ENCODE measurements at places on chromosomes 6 and 20. TPM values are rescaled to one million over a fixed set of nuclear protein-coding genes. Genes with fewer than 3 reads are reported as not detected.
A peak's percentile ranks its signal among the peaks of the same experiment; 100 is the strongest.

The GCNT2 gene
- polyA plus RNA-seq: 12.8 TPM

GRCh38 chr6:128500749-128501600 is 19.4 kb downstream of the PTPRK start:
- no peak overlapping the region for H3K4me3 ChIP-seq
- no peaks in the 10 kb centered on the region for H3K27me3 ChIP-seq
- H3K36me3 ChIP-seq: no peaks in the 10 kb centered on the region
- no peaks in the 10 kb centered on the region for H3K4me1 ChIP-seq
- H3K27ac ChIP-seq: no peak overlapping the region

DNA sequence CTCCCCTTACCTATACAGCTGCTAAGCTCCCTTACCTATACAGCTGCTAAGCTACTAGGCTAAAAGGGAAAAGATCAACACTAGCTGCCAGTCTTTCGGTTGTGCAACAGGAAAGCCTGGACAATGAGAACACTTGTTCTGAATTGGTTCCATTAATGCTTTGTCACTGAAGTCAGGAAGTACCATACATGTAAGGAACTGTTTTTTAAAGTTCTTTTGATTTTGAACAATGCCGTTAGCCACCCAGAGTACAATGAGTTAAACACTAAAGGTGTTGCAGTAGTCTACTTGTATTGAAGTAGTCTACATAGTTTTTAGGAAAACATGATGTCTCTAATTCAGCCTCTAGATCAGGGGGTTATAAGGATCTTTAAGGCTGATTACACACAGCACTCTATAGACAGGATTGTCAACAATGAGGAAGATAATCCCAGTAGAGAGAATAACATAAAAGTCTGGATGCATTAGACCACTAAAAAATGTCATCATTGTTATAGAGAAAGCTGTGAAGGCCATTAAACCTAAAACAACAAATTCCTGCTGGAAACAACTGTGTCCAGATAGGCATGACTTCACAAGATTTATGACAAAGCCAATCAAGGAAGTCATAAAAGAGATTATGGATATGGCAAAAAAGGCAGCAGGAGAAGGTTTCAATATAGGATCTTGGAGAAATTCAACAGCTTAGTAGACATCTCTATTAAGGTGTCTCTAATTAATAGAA is 306.3 kb downstream of the PHF3 start:
- no peak overlapping the region for H3K4me3 ChIP-seq
- no peaks in the 10 kb centered on the region for H3K4me1 ChIP-seq
- no peak for DNase-seq
- H3K36me3 ChIP-seq: no peaks in the 10 kb centered on the region
- no peak overlapping the region for H3K27ac ChIP-seq

DNA sequence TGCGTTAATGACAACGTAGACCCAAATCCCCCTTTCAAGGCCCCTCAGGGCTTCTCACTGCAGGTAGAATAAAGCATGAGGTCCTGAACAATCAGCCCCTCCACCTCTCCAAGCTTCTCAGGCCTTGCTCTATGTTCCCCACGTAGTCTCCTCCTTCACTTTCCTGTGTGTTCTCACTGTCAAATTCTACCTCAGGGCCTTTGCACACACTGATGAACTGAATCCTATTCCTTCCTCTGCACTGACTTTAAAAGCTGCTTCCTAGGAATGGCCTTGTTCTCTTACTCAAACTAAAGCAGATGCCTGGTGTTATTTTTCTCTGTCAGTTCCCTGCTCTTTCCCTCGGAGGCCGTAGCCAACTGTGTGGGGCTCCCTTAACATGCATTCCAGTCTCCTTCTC is 66.8 kb upstream of the EDN1 start:
- no peaks in the 10 kb centered on the region for H3K27me3 ChIP-seq
- no peak for DNase-seq
- H3K27ac ChIP-seq: no peak overlapping the region
- no peaks in the 10 kb centered on the region for H3K4me1 ChIP-seq
- no peaks in the 10 kb centered on the region for H3K36me3 ChIP-seq

DNA sequence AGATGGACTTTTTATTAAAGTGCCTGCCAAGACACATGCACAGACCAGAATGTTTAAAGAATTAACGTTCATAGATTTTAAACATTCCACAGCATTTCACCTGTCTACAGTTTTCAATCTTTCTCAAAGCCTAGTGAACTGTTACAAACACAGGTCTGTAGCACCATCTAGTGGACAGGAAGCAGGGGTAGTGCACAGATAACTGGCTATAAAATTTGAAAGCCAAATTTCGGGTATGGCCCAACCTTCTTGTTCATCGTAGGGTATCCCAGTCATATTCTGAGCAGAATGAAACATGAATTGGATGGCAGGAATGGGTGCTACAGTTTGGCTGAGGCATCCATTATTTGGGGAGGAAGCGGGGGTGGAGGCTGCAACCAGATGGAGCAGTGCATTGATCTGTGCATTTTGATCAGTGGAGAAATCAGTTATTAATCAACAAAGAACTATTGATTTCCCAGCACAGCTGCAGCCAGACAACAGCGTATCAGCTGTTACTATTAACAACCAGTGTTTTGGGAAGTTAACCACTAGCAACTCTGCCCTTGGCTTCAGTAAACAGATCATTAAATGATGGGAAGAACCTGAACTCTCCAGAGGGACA is 56.1 kb upstream of the B3GAT2 start:
- no peak overlapping the region for H3K27ac ChIP-seq
- H3K27me3 ChIP-seq: no peaks in the 10 kb centered on the region
- no peaks in the 10 kb centered on the region for H3K36me3 ChIP-seq
- DNase-seq: peak; percentile 30
- H3K4me1 ChIP-seq: no peaks in the 10 kb centered on the region

- no peaks in the 10 kb centered on the region for H3K27me3 ChIP-seq
- H3K27ac ChIP-seq: no peak overlapping the region
- no peaks in the 10 kb centered on the region for H3K4me1 ChIP-seq
Measured at GRCh38 chr6:99305021-99305554, 44.4 kb downstream of the FAXC start.
